ENCODE measurements at places on chromosomes 6 and 20.

GRCh38 chr6:26358511-26358981 lies 6.5 kb upstream of the BTN3A2 start:
- no peak for DNase-seq

GRCh38 chr6:154749341-154749740 lies 16.1 kb downstream of the SCAF8 start:
- DNase-seq = no peak

- DNase-seq = no peak
These were observed 398.3 kb downstream of the LAMA2 start for GRCh38 chr6:129281168-129281796.

- no peak for DNase-seq
These were observed 335.2 kb downstream of the ZFAND3 start for GRCh38 chr6:38154731-38155130.

- DNase-seq = peak; percentile 33
These were observed at the start of gene ZNF334 for GRCh38 chr20:46512943-46513844. TSS of gene ZNF334 (minus strand) at chr20:46513559. CDS start at chr20:46512102, 1,457 bp downstream.

DNA sequence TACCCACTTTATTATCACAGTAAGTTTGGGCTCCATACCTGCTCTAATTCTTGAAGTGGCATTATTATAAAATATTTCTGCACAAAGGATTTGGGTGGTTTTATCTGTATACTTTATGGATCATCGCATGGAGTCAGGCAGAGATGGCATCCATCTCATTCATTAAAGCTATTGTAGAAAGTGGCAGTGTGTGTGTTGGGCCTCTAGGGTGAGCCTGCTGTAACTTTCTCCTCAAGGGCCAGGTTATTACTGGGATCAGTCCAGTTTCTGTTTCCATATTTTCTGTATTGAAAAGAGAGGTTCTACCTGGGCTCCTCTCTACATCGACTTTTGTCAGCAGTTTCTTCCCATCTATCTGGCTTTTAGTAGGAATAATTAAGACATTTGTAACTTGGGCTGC lies 511.1 kb downstream of the MMUT start:
- no peak for DNase-seq

DNA sequence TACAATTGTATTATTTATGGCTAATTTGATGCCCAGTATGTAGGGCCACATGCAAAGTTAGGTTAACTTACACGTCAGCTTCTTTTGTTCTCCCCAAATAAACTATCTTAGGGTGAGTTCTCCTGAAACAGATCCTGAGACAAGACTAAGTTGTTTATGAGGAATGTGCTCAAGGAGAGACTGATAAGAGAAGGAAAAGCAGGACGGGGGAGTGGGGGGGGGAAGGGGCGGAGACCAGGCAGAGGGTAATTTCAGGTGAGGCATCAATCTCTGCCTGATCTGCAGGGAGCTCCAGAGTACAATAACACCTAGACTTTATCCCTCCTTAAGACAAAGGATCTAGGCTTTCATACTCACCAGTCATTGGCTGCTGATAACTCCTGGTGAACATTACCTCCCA lies 220.6 kb upstream of the BTBD3 start:
- DNase-seq = no peak

GRCh38 chr20:7703551-7703961 lies 236.7 kb downstream of the HAO1 start:
- no peak for DNase-seq

DNA sequence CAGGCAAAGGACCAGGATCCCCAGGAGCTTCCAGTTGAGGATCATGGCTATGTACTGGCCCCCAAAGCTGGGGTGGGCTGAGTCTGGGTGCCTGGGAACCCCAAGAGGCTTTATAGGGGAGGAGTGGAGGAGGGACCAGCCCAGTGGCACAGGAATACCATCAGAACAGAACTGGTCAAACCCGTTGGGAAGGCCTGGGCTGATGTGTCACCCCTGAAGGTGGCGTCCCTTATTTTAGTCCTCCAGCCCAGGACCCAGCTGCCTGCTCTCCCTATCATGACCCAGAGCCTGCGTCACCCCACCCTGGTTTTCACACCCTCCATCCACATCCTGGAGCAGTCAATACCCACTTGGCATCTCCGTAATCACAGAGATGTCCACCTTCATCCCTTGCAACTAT lies at the start of gene PSORS1C2:
PSORS1C2 (minus strand) TSS at position 85 of the 400 bp plus-strand sequence; CDS start at position 45, 40 bp downstream.
- DNase-seq = no peak

DNA sequence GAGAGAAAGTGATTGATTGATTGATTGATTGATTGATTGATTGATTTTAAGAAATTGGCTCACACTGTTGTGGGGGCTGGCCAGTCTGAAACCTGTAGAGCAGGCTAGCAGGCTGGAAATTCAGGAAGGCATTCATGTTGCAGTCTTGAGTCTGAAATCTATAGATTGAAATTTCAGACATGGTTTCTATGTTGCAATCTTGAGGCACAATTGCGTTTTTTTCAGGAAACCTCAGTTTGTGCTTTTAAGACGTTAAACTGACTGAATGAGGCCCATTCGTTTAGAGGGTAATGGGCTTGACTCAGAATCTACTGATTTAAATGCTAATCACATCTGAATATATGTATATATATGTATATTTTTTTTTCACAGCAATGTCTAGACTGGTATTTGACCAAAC lies 106.3 kb downstream of the STXBP5 start:
- DNase-seq = no peak

- DNase-seq = no peak
These were observed 274.5 kb downstream of the ALDH8A1 start for GRCh38 chr6:134675110-134676054.

- DNase-seq = no peak
These were observed 145.6 kb upstream of the CDH4 start for GRCh38 chr20:61106438-61106837.

DNA sequence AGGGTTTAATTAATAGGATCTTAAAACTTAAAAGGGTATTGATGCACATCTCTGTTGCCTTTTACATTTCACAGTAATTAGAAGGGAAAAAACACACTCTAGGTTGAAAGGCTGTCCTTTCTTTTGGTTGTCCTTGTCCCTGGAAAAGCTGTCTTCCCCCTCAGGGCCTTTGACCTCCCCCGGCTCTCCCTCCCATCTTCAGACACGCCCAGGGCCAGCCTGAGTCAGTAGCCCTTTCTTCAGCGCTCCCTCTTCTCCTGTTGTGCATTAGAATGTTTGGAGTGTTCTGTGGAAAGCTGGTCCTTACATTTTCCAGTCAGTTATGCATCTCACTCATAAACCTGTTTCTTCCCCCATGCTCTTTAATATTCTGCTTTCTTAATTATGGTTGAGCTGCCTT lies 157.0 kb downstream of the MTHFD1L start:
- no peak for DNase-seq

GRCh38 chr6:130282234-130282995 lies 59.7 kb upstream of the SAMD3 start:
- DNase-seq = no peak

- peak; percentile 66 for DNase-seq
These were observed 91.5 kb upstream of the SASH1 start for GRCh38 chr6:148250975-148251685.

- no peak for DNase-seq
These were observed 70.5 kb downstream of the PHF20 start for GRCh38 chr20:35842361-35842760.

DNA sequence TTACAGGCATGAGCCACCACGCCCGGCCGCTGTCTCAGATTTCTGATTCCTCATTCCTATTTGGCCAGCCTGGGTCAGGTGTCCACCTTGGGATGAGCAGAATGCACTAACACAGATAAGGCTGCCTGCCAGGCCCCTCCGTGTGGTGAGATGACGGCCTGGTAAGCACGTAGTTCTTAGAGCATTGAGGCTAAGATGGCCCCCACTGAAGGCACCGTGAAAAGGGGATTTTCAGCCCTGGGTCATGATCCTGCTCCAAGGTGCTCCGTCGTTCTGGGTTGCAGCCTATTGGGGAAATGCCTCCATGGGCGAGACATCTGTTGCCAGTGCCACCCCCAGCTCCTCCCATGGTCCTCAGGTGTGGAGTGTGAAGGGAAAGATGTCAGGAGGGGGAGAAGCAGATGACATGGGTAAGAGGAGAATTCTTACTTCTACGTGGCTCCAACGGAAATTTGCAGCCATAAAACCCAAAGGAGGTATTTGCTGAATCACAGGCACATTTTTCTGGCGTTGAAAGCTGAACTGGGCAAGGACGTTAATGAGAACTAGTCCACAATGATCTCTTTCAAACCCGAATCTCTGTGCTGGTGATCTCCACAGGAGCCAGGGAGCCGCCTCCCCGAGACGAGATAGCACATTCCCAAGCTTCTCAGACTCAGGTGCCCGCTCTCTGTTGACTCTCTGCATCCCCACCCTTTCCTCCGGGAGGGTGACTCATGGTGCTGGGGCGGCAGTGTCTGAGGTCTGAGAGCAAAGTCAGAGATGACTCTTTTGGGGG lies 34.0 kb upstream of the BMP6 start:
- no peak for DNase-seq

- DNase-seq = no peak
These were observed 6.4 kb upstream of the ZBTB46 start for GRCh38 chr20:63837479-63837878.

DNA sequence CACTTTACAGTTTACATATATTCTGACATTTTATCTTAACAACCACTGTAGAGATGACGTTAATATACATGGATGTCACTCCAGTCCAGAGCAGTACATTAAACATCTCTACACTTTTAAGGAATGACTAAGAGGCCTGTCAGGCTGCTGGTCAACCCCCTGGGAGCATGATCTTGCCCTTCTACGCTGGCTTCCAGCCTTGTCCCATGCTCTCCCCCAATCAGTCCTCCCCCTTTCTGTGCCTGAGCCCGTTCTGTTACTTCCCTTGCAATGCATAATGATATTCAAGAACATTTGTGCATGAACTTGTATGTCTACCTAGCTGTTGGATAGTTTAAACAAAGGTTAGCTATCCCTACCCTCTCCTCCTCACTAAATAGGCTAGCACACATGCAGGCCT lies 40.5 kb upstream of the PLCB4 start:
- DNase-seq = no peak

DNA sequence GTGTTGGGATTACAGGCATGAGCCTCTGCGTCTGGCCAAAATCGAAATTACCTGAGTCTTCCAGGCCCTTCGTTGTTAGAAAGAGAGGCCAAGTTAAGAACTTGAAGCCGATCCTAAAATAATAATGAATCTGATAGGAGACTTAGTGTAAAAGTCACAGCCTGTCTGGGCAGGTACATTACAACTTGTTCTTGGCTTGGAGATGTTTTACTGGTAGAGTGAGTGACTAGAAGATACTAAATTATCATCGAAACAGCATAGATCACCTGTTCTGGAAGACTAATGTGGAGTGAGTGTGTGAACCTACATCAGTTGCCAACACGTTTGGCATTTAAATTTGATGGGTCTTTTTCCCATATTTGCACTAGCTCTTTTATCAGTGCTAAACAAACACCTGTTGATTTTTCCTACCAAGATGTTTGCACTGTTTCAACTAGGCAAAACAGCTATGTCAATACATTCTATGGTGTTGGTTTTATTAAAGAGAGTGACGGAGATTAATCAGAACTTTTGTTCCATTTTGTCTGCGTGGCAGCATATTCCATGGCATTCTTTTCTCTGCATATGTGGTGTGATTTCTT lies 4.6 kb upstream of the TMEM217 start:
- DNase-seq = no peak

- no peak for DNase-seq
These were observed 640.3 kb downstream of the CDH26 start for GRCh38 chr20:60598528-60598927.

DNA sequence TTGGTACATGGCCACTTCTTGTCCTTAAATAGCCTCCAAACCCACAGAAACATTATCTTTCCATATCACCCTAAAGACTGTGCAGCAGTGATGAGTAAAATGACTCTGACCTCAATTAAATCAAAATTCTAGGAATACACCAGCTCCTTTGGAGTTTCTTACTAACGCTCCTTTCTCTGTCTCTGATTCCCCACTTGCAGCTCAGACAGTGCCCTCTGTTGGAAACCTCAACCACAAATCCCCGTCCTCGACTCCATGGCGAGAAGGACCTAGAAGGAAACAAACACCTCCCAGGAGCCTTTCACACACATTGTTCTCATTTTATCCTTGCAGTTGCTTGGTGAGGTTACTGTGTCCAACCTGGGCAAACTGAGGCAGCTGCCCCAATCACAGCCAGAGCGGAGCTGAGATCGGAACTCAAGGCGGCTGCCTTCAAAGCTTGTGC lies 17.7 kb upstream of the PARD6B start:
- no peak for DNase-seq

GRCh38 chr6:168049706-168050224 lies 29.2 kb downstream of the FRMD1 start:
- DNase-seq = no peak

DNA sequence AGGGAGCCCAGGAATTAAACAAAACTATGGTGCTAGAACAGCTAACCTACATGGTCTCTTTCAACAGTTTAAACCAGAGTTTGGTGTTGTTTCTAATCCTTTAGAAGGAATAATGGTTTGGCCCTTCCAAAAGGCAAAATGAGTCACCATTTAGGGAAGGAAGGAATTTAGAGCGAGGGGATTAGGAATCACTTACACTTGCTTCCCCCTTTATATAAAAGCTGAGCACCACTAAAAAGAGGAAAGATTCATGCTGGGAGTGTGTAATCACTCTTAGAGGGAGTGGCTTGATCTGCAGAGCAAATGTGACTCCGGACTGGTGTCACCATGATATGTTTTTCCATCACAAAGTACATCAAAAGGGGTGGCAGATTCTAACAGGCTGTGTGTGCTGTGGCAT lies 63.6 kb downstream of the F13A1 start:
- DNase-seq = no peak

GRCh38 chr20:39117491-39117890 lies 155.3 kb downstream of the DHX35 start:
- DNase-seq = no peak

- DNase-seq = no peak
These were observed 46.2 kb downstream of the TTI1 start for GRCh38 chr20:37986873-37987601.

DNA sequence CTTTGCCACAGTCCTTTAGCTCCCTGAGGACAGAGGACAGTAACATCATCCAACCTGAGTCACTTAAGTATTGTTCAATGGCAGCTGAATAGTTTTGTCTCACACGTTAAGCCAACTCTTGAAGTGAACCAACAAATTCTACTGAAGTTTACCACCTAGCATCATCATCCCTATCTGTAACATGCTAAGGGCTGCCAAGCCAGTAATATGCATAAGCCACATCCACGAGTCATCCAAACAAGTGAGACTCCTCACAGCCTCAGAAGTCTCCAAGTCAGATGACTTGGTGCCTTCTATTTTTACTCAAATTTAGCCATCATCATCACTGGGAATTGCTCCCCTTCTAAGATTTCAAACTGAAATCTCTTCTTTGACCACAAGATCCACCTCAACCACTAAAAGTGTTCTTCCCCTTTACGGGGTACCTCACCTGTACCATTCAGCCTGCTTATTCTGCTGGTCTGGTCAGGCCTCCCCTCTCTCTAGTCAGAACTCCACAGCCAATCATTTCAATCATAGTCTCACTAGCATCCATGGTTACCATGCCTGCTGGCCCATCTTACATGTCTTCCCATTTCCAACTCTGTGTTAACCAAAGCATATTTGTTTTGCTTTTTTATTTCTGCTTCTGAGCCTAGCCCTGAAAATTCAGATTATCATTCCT lies 73.7 kb downstream of the DTNBP1 start:
- DNase-seq = peak; percentile 46
